ENCODE measurements at places on chromosomes 2 and 18.

GRCh38 chr18:48791636-48792105 lies 159.1 kb downstream of the SMAD7 start:
- no peak for DNase-seq

GRCh38 chr2:134778372-134778771 lies 59.6 kb upstream of the TMEM163 start:
- DNase-seq = no peak

- DNase-seq = no peak
These were observed 387.6 kb downstream of the NBAS start for GRCh38 chr2:15173501-15173900.

GRCh38 chr2:13666582-13667414 lies 950.1 kb downstream of the TRIB2 start:
- DNase-seq = no peak

GRCh38 chr2:134912361-134912760 lies 6.3 kb upstream of the CCNT2 start:
- DNase-seq = no peak

DNA sequence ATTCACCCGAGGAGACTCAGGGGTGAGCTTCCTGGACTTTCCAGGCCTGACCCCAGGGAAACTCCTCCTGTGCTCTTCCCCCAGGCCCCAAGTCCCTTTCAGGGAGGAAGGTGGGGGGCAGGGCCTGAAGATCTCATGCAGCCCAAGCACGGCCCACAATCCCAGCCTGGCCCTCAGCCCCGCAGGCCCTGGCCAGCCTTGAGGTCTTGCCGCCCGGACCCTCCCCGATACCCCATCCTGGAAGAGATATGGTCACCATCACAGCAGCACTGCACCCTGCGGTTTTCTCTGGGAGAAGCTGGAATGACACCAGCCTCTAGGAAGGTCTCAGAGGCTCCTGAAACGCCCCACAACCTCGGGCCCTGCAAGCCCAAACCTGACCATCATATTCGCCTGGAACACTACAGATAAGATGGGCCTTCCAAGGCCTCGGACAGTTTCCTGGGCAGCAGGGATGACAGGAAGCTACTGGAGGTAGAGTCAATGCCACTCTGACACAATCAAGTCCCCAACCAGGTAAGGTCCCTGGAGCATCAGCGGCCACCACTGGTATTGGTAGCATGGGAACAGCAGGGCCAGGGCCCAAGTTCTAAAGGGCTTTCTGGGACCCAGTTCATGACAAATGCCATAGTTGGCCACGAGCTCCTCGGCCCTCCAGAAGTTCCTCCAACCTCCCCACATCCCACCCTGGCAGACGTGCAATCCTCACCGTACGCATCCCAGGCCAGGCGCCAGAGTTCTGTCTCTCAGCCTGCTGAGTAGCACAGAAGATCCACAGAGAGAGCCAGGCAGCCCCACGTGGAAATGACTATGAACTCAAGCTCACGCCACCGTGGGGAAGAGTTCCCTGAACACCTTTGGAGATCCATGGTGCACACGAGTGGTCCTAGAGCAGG lies 8.6 kb downstream of the SDC1 start:
- DNase-seq = no peak

- DNase-seq = no peak
These were observed 567.0 kb upstream of the ZEB2 start for GRCh38 chr2:145086910-145087309.
